ENCODE measurements at places on chromosomes 2 and 18. TPM values are rescaled to one million over a fixed set of nuclear protein-coding genes. Genes with fewer than 3 reads are reported as not detected.

The ANTXR1 gene
- 29.6 TPM for polyA plus RNA-seq

DNA sequence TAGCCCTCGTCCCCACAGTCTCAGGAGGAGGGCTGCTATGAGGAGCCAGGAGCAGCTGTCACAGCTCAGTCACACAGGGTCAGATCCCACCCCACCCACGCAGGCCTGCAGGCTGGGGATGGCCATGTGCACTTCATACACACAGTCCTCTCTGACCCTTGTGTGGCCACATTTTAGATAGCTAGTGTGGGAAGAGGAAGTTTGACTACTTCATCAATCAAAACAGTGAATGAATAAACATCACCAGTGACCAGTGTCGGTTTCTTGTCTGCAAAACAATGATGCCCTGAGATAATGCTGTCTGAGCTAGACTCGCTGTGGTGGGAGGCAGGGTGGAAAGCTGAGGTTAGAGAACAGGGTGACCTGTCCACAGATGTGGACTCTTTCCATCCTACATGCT is 107.1 kb downstream of the PIEZO2 start:
- peaks cover 8% of the 10 kb centered on the region for H3K4me1 ChIP-seq
- H3K36me3 ChIP-seq = no peaks in the 10 kb centered on the region
- H3K27me3 ChIP-seq = no peaks in the 10 kb centered on the region
- no peak for DNase-seq
- H3K27ac ChIP-seq = no peak overlapping the region

The IL1F10 gene
- polyA plus RNA-seq = not detected

The LGALSL gene
- polyA plus RNA-seq = 20.8 TPM

GRCh38 chr2:42922293-42922692 is 129.9 kb upstream of the HAAO start:
- no peak overlapping the region for H3K27ac ChIP-seq
- no peaks in the 10 kb centered on the region for H3K36me3 ChIP-seq
- no peak overlapping the region for H3K4me3 ChIP-seq
- no peaks in the 10 kb centered on the region for H3K27me3 ChIP-seq

The GNAL gene
- 4.4 TPM for polyA plus RNA-seq

GRCh38 chr2:201790989-201791388 is 10.3 kb upstream of the ALS2 start:
- H3K27ac ChIP-seq = no peak overlapping the region
- no peaks in the 10 kb centered on the region for H3K27me3 ChIP-seq
- H3K4me3 ChIP-seq = no peak overlapping the region
- no peak for DNase-seq
- H3K4me1 ChIP-seq = peaks cover 2% of the 10 kb centered on the region

DNA sequence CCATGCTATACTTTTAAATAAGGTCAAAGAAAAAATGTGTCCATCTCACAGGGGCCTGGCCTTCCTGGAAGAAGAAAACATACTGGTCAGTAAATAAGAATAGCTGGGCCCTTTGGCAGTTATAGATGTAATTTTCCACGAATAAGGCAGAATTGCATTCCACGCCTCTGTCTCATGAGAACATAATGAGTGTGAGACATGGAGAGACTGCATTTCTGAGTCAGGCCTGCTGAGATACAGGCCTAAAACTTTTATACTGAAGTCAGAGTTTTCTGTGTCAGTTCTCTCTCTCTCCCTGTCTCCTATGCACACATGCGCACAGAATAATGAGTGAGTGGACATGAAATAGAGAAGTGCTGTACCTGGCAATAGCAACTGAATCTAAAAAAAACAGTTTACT is 20.4 kb upstream of the IL1R1 start:
- no peaks in the 10 kb centered on the region for H3K27me3 ChIP-seq
- DNase-seq = no peak
- H3K4me1 ChIP-seq = no peaks in the 10 kb centered on the region

The HOXD10 gene
- 0.18 TPM for polyA plus RNA-seq

The SALL3 gene
- under 0.01 TPM for polyA plus RNA-seq

- no peak for DNase-seq
- no peaks in the 10 kb centered on the region for H3K27me3 ChIP-seq
- no peaks in the 10 kb centered on the region for H3K36me3 ChIP-seq
- no peak overlapping the region for H3K4me3 ChIP-seq
- no peak overlapping the region for H3K27ac ChIP-seq
- H3K4me1 ChIP-seq = no peaks in the 10 kb centered on the region
Observed at GRCh38 chr2:227597036-227597435, 1.7 kb upstream of the SCYGR2 start.

DNA sequence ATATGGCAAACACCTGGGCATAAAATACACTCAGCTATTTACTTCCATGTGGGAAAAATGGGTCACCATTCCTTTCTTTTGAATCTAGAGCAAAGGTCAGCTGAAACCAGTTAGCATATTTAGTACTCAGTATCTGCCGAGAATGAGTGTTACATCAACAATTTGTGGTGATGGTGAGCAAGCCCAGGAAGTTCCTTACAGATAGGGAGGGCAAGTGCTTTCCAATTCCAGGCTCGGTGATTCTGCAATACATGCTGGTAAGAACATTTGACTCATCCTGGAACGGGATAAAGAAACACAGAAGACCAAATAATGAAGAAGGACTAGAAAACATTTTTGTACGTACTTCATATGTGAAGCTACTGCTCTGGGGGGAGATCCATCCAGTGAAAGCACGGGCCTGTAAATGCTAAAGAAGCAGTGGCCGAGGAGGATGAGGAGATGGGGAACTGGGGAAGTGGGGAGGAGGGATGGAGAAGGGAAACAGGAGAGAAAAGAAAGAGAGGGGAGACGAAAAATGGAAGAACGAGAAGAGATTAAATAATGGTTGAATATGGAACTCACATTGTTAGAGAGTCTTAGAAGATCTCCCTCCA is 251.9 kb downstream of the TTC32 start:
- H3K27me3 ChIP-seq = no peaks in the 10 kb centered on the region
- no peak overlapping the region for H3K4me3 ChIP-seq
- no peaks in the 10 kb centered on the region for H3K4me1 ChIP-seq
- no peak for DNase-seq
- no peak overlapping the region for H3K27ac ChIP-seq

GRCh38 chr2:235543851-235544688 is 50.2 kb downstream of the AGAP1 start:
- no peaks in the 10 kb centered on the region for H3K36me3 ChIP-seq
- no peaks in the 10 kb centered on the region for H3K27me3 ChIP-seq
- no peak for DNase-seq
